ENCODE measurements at places on chromosomes 3 and 15.

- no peak for DNase-seq
These were observed 30.1 kb upstream of the FILIP1L start for GRCh38 chr3:100144255-100144866.

- DNase-seq = no peak
These were observed 198.1 kb downstream of the NEK10 start for GRCh38 chr3:27171113-27171512.

DNA sequence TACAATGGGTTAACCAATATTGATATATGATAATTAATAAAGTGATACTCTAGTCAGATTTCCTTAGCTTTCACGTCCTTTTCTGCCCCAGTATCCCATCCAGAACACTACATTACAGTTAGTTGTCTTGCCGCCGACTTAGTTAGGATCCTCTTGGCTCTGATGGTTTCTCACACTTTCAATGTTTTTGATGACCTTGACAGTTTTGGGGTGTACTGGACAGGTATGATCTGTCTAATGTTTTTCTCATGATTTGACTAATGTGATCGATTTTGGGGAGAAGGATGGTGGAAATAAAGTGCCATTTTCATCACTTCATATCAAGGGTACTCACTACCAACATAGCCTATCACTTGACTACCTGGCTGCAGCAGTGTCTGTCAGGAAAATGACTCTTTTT, 245.0 kb upstream of the TMC3 start:
- DNase-seq = no peak

DNA sequence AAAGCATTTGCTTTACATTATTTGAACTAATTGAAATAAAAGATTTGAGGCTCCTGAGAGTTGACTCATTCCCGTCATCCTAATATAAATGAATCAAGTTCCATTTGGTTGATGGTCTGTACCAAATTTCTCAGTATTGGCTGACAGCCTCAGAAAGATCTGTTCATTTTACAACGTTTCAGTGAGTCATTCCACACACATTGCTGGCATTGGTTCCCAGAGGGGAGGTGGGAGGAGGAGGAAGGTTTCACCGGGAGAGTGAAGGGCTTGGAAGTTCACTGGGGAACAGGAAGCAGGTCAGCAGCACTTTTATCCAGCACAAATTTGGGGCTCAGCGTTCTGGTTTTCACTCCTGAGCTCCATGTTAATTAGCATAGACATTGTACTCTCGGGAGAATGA, 176.7 kb upstream of the CADPS start:
- DNase-seq = no peak

- DNase-seq = no peak
These were observed 43.5 kb upstream of the ALCAM start for GRCh38 chr3:105323274-105323599.

DNA sequence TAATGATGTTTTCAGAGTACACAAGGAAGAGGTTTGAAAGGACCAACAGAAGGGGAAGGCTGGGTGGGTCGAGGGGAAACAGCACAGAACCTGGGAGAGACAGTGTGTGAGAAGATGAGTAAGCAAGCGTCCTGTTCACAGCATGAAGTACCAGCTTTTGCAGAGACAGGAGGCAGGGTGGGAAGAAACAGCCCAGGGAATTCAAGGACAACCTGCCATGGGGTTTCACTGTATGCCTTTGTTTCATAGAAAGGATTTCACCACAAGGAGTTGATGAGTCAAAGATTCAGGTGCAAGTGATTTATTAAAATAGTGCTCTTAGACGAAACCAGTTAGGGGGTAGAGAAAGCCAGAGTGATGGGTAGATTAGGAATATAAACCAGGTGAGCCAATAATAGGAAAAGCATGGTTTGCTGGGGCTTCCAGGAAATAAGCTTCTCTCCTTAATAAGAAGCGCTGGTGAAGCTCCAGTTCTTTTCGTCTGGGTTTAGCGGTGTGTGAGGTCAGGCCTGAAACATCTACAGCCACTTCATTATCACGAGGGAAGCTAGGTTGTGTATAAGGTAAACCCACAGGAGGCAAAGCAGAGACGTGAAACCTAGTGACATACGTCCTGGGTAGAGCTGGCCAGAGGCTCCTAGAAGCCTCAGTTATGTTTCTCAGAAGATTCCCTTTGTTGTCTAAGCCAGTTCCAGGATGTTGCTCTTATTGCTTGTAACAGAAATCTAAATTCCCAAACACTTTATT, 3.9 kb downstream of the HHLA2 start:
- no peak for DNase-seq

DNA sequence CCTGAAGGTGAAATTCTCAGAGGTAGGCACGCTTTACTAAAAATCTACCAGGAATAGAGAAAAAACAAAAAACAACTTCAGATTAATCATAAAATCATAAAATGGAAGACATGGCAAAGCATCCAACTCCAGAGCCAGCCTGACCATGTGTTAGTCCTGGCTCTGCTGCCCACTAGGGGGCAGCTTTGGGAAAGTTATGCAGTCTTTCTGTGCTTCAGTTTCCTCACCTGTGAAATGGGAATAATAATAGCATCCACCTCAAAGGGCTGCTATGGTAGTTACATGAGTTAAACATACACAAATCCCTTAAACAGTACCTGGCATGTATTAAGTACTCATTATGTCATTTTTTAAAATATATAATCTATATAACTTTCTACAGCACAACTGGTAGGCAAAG, 52.3 kb downstream of the WNT5A start:
- DNase-seq = no peak

DNA sequence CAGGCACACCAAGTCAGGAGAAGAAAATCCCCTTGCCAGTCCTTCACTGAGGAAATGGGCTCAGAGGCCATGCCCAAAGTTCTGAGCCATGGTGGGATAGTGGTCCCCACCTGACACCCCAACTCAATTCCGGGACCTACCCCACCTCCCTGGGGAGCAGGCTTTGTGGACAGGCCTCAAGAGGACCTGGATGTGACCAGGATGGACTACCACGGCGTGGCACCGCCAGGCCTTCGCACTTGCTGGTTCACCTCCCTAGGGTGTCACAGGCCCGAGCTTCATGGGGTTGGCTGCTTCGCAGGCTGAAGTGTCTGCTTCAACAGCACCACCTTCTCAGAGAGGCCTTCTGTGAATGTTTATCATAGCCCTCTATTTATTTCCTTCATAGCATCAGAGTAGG, 31.7 kb downstream of the POC1A start:
- no peak for DNase-seq

DNA sequence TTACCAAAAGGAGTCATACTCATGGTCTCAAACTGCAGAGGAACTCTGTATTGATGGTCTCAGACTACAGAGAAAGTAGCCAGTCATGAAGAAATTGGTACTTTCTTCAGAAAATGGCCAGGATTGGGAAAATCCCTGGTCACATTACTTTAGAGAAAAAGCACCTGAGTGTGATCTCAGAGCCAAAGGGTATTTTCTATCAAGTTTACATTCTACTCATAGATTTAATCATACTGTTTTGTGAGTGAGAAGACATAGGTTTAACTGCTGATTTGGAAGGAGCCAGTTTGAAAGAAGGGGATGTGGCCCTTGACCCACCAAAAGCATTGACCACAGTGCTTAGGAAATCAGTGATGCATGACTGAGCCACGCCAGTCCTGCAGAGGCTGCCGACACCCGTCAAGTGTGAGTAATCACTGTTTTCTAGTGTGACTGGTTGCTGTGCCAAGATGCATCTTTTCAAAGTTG, 203.6 kb downstream of the AKAP13 start:
- no peak for DNase-seq

GRCh38 chr3:12966847-12967605, 106.2 kb downstream of the IQSEC1 start:
- DNase-seq = no peak

DNA sequence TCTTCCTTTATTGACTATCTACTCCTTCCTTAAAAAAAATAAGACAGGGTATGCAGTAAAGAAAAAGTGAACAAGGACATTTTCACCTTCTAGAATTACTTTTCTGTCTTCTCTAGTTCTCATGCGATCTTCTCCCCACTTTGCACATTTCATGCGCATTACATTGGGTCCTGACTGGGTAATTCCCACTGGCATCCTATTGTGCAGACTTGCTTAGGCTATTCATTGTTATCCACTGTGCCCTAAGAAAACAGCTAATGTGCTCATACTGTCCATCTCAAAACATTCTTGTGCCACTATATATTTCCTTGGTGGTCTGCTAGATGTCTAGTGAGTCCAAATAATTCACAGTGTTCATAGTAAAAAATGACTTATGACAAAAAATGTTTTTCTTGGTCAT, 447.4 kb upstream of the ROBO1 start:
- no peak for DNase-seq

DNA sequence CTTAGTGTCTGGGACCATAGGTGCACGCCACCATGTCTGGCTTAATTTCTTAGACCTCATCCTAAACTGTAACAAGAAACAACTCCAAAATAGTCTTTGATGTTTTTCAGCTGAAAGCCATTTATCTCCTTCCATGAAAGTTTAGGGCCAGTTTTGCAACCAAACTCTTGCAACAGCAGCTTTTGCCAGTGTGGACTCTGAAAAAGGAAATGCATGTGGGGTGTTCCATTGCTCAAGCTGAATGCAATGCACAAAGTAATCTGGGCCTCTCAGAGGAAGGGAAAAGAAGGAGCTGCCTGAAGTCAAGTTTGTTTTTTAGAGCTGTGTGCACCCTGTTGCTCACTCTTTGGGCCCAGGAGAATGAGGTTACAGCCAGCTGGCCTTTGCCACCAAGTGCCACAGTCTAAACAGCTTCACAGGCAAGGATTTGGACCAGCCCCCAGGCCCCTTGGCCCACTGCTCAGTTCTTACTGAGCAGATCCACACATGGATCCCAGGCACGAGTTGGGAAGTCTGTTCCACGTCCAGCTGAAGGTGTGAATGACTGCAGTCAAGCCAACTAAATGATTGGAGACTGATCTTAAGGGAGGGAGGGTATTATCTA, 212.3 kb upstream of the LRRFIP2 start:
- no peak for DNase-seq

- DNase-seq = no peak
These were observed 55.1 kb upstream of the TRA2B start for GRCh38 chr3:185992831-185993374.

GRCh38 chr3:78736863-78737262, 1030.9 kb downstream of the ROBO1 start:
- no peak for DNase-seq

- no peak for DNase-seq
These were observed 62.0 kb upstream of the ARNT2 start for GRCh38 chr15:80342148-80342547.

- no peak for DNase-seq
These were observed 25.6 kb downstream of the SLC7A14 start for GRCh38 chr3:170560296-170560695.

- DNase-seq = no peak
These were observed 76.6 kb upstream of the SNRPN start for GRCh38 chr15:24878153-24878552.

DNA sequence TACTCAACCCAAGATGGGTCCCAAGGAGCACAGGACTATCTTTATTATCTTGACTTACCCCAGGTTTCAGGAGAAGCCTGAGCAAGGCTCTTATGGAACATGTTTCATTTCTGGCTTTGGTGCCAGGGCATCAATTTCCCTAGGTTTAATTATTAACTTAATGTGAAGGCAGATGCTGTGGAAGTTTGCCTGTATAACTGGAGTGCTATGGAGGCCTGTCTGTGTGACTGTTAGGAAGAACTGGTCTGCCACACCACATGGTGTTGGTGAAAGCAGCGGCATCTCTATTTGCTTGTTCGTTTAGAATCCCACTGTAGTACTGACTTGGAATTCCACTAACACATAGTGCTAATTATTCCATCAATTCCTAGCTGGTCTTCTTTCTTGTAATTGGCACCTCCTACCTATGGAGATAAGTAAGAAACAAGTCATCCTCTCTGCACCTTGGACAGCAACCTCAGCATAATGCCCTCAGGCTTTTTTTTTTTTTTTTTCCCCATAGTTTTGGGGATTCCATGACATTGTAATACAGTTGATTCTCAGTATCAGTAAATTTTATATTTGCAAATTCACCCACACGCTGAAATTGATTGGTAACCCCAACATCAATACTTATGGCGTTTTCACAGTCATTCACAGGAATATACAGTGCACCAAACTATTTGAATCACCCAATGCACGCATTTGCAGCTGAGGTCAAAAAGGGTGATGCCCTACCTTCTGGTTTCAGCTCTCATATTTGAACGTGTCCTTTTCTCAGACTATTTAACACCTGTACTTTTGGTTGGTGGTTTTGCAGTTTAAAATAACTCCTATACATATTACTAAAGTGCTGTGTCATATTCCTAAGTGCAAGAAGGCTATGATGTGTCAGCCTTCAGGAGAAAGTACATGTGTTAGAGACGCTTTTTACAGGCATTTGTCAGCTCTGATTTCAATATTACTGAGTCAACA, 772.8 kb upstream of the LMCD1 start:
- no peak for DNase-seq

- no peak for DNase-seq
These were observed 124.2 kb upstream of the AADACL2 start for GRCh38 chr3:151609491-151609890.

DNA sequence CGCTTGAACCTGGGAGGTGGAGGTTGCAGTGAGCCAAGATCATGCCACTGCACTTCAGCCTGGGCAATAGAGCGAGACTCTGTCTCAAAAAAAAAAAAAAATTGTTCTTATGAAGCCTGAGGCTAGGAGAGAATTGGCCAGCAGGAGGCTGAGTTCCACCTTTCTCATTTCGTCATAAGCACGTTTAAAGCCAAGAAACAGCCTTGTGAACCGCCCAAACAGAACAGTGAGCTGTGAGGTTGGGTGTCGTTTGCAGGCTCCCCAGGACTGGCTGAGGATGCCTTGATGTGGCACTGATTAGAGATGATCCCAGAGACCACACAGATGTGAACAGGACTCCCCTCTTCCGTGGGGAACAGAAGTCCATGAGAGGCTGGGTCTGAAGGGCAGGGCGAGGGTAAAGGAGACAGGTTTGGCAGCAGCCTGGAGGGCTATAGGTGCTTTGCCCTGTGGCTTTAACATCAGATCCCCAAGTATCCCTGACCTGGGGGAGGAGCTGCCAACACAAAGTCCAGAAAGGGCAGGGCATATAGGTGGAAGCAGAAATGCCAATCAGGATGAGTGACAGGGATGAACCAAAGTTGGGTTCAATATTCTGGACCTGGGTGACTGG, 52.9 kb downstream of the CLEC3B start:
- DNase-seq = no peak

DNA sequence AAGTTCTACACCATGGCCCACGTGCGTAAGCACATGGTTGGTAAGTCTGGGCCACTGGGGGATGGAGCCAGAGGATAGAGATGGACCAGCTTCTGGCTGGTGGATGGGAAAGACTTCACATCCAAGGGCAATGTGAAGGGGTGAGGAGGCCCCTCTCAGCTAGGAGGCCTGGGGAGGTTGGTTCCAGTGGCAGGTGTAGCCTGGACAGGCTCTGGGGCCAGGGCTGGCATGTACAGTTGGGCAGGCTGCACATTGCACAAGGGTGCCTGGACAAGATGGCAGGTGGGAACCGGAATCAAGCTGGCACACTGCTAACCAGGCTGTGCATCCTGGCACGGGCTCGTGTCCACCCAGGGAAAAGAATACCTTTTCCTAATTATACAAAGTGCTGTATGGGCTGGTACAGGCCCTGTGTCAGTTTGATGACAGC, 8.1 kb downstream of the ZBTB47 start:
- no peak for DNase-seq

DNA sequence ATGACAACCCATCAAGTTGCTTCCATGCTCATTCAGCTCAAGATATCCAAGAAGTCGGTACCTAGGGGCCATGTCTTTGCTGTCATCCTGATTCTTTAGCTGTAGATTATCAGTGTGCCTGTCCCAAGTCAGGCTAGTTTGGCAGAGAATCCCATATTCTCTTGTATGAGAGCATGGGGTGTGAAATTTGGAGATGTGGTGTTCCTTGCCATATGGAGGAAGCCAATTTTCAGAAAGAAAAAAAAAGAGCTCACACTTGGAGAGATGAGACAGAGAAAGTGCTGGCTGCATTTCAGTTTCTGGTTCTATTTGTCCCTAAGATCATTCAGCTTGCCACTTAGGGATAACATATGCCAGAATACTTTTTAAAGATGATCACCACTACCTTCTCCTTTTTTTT, 52.3 kb upstream of the SLC4A7 start:
- no peak for DNase-seq

All from activated CD4-positive, CD25-positive, alpha-beta regulatory T cell (primary cell).